ENCODE measurements at places on chromosomes 2 and 18. TPM values are rescaled to one million over a fixed set of nuclear protein-coding genes. Genes with fewer than 3 reads are reported as not detected.

FBXO15 gene
- total RNA-seq: not detected

CFAP221 gene
- 0.56 TPM for total RNA-seq

NGEF gene
- 3.6 TPM for total RNA-seq

NOP58 gene
- total RNA-seq: 77.3 TPM

DCDC2C gene
- total RNA-seq: 13.1 TPM

NPHP1 gene
- 7.1 TPM for total RNA-seq

CCDC102B gene
- 24.6 TPM for total RNA-seq

VWA3B gene
- 0.27 TPM for total RNA-seq
